Cardiac septum (tissue), 1 donor: ENCODE measurements at places on chromosomes 13 and 19.

GRCh38 chr13:42703740-42704139 lies 77.6 kb upstream of the FAM216B start:
- DNase-seq: no peak

GRCh38 chr19:374183-374885 lies 29.7 kb upstream of the MIER2 start:
- no peak for DNase-seq

- no peak for DNase-seq
Observed at GRCh38 chr19:8025316-8025715, 19.9 kb upstream of the ELAVL1 start.

DNA sequence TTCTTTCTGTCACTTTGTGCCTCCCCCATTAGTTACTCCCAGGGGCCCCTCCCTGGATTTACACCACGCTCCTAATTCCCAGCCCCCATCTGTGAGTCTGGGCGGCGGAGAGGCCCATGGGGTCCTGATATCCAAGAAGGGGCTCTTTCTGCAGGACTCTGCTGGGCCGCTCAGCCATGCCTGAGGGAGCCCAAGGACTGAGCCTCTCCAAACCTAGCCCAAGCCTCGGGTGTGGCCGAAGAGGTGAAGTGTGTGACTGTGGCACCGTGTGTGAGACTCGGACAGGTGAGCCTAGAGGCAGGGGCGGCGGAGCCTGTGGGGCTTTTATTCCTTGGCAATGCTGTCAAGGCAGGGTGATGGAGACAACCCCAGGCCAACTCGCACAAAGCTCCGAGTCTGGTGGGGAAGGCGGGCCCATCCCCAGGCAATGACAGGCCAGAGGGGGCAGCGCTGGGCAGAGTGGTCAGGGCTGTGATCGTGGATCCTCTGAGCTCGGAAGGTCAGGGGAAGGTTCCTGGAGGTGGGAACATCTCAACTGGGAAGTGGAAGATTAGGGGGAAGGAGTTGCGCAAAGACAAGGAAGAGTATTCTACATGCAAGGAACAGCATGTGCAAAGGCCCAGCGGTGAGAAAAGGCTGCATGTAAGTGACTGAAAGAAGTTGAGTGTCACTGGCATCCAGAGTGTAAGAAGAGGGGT lies 1.6 kb downstream of the PLEKHG2 start:
- no peak for DNase-seq

DNA sequence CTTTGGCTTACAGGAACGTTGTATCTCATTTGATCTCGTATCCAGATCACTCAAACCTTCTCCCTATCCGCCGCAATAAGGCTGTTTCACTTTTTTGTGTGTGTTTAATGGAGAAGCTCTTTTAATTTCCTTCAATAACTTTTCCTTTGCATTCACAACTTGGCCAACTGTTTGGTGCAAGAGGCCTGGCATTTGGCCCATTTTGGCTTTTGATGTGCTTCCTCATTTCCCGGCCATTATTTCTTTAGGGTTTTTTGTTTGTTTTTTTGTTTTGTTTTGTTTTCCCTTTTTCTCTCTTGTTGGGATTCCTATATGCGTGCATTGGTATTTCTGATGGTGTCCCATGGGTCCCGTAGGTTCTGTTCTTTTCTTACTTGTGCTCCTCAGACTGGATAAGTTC lies 6.1 kb upstream of the UPF3A start:
- DNase-seq: no peak

GRCh38 chr13:43838909-43839308 lies 40.6 kb downstream of the CCDC122 start:
- no peak for DNase-seq

GRCh38 chr13:113049521-113049941 lies 56.1 kb upstream of the F7 start:
- DNase-seq: no peak

- no peak for DNase-seq
Observed at GRCh38 chr19:48192750-48193149, 22.3 kb downstream of the ZSWIM9 start.

- no peak for DNase-seq
Observed at GRCh38 chr13:83941701-83942335, 59.5 kb upstream of the SLITRK1 start.
